ENCODE measurements at places on chromosomes 4 and X.

DNA sequence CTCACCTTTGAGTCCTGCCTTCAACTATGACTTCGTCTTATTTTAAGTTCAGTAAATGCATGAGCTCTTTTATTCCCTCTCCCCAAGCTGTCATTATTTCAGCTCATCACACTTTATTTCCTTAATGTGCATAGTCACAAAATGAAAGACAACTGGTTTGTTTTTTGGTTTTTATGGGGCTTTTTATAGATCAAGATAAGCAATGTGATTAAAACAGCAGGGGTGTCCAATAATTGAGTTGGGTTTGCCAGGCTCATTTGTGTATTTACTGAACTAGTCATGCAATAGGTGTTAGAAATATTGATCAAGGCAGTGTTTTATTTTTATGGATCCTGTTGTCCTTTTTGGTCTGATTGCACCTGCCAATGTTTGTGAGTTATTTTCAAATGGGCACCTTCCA is 102.2 kb downstream of the FRMPD4 start:
- no peak for DNase-seq

DNA sequence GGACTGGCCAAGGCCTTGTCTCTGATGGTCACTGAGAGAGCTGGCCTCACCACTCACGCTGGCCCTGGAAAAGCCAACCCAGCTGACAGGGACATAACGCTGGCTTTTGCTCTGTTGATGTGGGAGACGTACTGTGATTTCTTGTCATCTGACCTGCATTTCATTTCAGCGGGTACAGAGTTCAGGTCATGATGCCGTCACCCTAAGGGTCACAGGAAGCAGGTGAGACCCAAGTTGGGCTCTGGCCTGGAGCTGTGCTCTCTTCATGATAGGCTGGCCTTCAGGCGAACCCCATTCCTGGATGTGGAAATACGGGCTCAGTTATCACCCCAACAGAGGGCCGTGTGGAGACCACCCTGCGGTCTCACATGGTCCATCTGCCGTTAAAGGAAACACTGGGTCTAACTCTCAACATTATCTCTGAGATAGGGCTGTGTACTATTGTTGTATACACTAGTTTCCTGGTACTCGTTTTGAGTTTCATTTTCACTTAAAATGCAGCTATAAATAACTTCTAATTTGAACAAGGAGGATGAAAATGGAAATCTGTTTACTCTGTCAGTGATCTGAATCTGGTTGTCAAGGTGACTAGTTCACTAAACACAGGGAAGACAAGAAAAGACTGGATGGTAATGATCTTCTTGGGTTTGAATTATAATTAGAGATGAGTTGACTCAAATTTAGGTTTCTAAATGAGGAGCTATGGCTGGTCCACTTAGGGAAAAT is 89.1 kb downstream of the TBC1D9 start:
- DNase-seq = peak; percentile 13

DNA sequence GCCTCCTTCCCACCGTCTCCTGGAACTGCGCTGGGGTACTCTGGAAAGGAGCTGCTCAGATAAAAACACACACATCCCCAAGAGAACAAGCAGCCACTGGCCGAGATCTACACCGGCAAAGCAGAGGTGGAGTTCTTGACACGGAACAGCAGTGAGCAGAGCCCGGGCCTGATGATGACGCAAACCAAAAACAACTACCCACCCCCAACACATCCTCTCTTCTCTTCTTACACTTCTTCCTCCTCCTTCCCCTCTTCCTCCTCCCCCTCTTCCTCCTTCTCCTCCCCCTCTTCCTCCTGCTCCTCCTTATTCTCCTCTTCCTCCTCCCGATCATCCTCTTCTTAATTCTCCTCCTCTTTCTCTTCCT is 4.6 kb downstream of the PNMA5 start:
- no peak for DNase-seq

- peak; percentile 5 for DNase-seq
Observed at GRCh38 chrX:131821945-131822622, 201.0 kb upstream of the STK26 start.

DNA sequence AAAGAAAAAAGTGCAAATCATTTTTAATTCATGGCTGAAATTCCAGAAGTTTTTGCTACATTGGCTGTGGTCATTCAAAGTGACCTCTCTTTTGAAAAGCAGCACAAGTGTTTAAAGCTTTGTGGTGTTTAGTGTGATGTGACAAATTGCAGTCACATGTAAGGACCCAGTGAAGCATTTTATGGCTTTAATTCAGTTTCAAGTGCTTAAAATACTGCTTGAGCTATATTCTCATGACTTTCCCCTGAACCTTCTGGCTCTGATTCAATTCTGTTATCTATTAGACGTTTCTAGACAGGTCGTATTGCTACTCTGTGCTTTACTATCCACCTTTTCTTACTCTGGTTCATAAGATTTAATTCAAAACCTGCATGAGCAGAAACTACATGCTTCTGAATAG is 105.8 kb downstream of the FAT4 start:
- no peak for DNase-seq

DNA sequence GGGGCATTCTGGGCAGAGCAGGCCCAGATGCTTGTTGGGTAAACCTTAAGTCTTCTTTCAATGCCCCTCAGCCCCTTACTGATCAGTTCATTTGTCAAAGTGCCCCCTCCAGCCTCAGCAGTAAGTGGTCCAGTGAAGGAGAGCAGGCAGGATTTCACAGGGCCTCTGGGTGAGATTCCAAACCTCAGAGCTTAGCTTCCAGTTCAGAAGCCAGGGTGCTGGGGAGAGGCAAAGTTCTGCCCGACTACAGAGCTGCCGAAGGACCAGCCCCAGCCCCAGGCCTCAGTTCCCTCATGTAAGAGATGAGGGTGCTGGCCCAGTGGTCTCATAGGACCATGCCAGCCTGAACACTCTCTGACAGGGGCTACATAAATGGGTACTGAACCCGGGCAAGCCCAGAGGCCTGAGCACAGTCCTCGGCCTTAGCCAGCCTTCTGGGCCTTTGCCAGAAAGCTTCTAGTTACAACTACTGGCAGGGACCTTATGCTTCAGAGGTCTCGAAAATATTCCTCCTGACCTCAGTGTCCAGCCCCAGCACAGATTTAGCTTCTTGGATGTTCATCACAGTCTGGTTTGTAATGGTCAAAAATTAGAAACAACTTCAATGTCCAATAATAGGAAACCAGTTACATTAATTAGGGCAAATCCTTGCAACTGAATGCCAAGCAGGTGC is 851 bp upstream of the RIPPLY1 start:
- no peak for DNase-seq

DNA sequence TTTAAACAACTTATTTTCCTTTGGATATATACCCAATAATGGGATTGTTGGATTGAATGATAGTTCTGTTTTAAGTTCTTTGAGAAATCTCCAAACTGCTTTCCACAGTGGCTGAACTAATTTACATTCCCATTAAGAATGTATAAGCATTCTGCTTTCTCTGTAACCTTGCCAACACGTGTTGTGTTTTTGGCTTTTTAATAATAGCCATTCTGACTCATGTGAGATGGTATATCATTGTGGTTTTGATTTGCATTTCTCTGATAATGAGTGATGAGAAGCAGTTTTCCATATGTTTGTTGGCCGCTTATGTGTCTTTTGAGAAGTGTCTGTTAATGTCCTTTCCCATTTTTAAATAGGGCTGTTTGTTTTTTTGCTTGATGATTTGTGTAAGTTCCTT is 155.6 kb upstream of the PITX2 start:
- no peak for DNase-seq

- DNase-seq = no peak
Observed at GRCh38 chr4:58776627-58777026, 1666.4 kb upstream of the IGFBP7 start.

DNA sequence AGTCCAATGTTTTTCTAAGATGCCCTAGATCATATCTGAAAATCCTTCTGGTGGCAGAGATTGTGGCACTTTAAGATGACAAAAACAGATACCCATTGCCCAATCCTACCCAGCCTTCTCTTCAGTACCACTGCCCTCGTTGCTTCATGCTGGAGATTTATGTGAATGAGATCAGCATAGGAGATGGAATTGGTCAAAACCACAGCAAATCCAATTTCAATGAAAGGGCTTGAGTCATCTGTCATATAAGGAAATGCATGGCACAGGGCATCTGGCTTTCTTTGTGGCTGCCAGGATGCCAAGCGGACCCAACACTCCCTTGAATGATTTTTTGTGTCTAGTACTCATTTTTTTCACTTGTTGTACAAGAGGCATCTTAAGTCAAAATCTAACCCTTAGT is 16.8 kb downstream of the AFF2 start:
- DNase-seq = no peak

Data from NCI-H187 treated with DMSO at 0.1 percent for 48 hours (cell line).